ENCODE measurements at places on chromosomes 3 and 15. TPM values are rescaled to one million over a fixed set of nuclear protein-coding genes. Genes with fewer than 3 reads are reported as not detected.
A peak's percentile ranks its signal among the peaks of the same experiment; 100 is the strongest.

Gene MAP3K13
- 13.1 TPM for total RNA-seq

Gene ZNF660
- total RNA-seq: 0.15 TPM

GRCh38 chr15:64379216-64379960 lies 1.9 kb downstream of the PCLAF start:
- no peaks in the 10 kb centered on the region for H3K27me3 ChIP-seq
- DNase-seq: no peak
- peaks cover 42% of the 10 kb centered on the region for H3K4me1 ChIP-seq
- H3K27ac ChIP-seq: peak overlapping the region; percentile 37
- peak overlapping the region; percentile 83 for H3K4me3 ChIP-seq

GRCh38 chr3:56347219-56347871 lies 120.9 kb downstream of the ERC2 start:
- no peak overlapping the region for H3K4me3 ChIP-seq
- no peaks in the 10 kb centered on the region for H3K36me3 ChIP-seq
- peaks cover 14% of the 10 kb centered on the region for H3K27me3 ChIP-seq

- H3K36me3 ChIP-seq: no peaks in the 10 kb centered on the region
- no peak overlapping the region for H3K27ac ChIP-seq
- DNase-seq: no peak
- no peaks in the 10 kb centered on the region for H3K27me3 ChIP-seq
- H3K4me3 ChIP-seq: no peak overlapping the region
- H3K4me1 ChIP-seq: no peaks in the 10 kb centered on the region
Measured at GRCh38 chr3:21942328-21942727, 191.3 kb upstream of the ZNF385D start.

DNA sequence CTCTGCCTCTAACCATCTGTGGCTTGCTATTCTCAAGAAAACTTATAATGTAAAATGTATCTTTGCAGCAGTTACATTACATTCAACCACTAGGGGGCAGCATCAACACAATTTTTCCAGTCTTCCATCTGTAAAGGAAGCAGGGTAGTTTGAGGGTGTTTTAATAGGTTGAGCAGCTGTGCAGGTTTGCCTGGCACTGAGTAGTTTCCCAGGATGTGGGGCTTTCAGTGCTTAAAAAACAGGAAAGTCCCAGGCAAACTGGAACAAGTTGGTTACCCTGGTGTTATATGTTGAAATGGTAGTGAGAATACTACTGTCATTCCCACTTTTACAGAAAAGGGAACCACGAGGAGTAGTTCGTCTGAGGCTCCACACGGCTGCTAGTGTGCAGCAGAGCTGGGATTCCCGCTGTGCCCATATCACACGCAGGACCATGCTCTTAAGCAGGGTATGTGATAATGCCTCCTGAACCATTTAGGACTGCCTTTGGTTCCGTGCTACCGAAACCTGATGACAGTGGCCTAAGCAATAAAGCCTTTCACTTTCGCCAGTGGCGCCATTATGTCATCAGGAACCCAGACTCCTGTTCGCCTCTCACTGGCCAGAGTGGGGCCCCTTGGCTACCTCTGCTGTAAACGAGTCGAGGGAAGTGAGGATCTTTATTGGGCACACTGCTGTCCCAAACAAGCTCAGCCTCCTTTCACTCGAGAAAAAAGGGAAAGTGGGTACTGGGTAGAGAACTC lies 64.7 kb upstream of the ZBTB38 start:
- H3K27me3 ChIP-seq: peaks cover under 1% of the 10 kb centered on the region
- H3K4me1 ChIP-seq: peaks cover 61% of the 10 kb centered on the region
- peaks cover 12% of the 10 kb centered on the region for H3K36me3 ChIP-seq
- no peak overlapping the region for H3K4me3 ChIP-seq
- DNase-seq: peak; percentile 86

- no peaks in the 10 kb centered on the region for H3K36me3 ChIP-seq
- H3K4me3 ChIP-seq: no peak overlapping the region
Measured at GRCh38 chr3:186886202-186886981, 43.9 kb downstream of the ADIPOQ start.

GRCh38 chr3:66228707-66229106 lies 7.9 kb downstream of the SLC25A26 start:
- H3K36me3 ChIP-seq: peaks cover 38% of the 10 kb centered on the region
- no peak overlapping the region for H3K27ac ChIP-seq
- no peaks in the 10 kb centered on the region for H3K27me3 ChIP-seq
- H3K4me3 ChIP-seq: no peak overlapping the region
- peaks cover 11% of the 10 kb centered on the region for H3K4me1 ChIP-seq
- no peak for DNase-seq

DNA sequence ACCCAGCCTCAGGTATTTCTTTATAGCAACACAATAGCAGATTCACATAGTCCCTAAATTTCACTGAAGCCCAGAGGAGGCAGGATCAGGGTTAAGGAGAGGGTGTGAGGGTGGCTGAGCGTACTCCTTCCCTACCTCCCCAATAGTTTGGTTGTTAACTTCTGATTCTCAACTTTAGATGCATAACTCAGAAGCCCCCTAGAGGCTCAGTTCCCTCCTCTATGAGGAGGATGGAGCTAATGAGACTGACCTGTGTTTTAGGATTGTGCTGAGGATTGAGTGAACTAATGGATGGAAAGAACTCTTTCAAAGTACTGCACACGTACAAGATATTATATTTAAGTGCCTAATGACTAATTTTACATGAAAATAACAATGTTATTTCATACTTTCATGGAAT lies 249.3 kb upstream of the SOX14 start:
- H3K27me3 ChIP-seq: no peaks in the 10 kb centered on the region
- no peak overlapping the region for H3K4me3 ChIP-seq
- H3K4me1 ChIP-seq: no peaks in the 10 kb centered on the region
- no peak overlapping the region for H3K27ac ChIP-seq
- DNase-seq: no peak

DNA sequence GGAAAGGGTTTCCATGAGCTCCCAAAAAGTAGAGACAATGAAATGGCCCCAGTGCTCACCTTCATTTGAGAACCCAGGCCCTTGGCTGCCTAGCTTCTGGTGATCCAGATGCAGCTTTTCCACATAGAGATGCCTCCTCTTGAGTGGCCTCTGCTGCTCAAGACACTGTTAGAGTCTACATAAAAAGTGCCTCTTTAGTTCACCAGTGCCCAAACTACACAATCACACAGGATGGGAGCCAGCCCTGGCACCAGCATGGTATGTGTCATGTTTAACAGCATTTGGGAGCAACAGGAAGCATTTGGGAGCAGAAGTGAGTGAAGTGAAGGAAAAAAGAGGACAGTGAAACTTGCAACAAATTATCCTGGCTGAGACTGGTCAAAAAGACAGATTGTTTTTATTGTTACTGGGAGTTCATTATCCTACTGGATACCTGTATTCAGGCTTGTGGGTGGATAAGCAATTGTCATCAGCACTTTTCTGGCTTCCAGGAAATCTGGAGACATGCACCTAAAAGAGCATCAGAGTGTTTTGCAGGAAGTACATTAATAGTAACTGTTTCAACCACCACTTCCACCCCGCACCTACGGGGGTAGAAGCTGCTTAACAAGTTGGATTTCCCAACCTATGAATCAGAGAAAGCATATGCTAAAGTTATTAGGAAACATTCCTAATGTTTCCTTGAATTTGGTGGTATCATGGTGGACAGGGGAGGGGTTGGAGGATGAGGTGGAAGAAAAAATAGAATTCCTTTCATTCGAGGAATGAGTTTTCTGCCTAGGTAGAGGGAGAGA lies 416.2 kb downstream of the IGSF11 start:
- H3K36me3 ChIP-seq: no peaks in the 10 kb centered on the region
- H3K4me3 ChIP-seq: no peak overlapping the region
- H3K27ac ChIP-seq: no peak overlapping the region
- H3K27me3 ChIP-seq: no peaks in the 10 kb centered on the region
- no peaks in the 10 kb centered on the region for H3K4me1 ChIP-seq
- no peak for DNase-seq

GRCh38 chr3:41163421-41163820 lies 35.9 kb upstream of the CTNNB1 start:
- H3K4me3 ChIP-seq: no peak overlapping the region
- peaks cover 1% of the 10 kb centered on the region for H3K36me3 ChIP-seq
- peaks cover 17% of the 10 kb centered on the region for H3K4me1 ChIP-seq
- DNase-seq: no peak
- no peaks in the 10 kb centered on the region for H3K27me3 ChIP-seq

DNA sequence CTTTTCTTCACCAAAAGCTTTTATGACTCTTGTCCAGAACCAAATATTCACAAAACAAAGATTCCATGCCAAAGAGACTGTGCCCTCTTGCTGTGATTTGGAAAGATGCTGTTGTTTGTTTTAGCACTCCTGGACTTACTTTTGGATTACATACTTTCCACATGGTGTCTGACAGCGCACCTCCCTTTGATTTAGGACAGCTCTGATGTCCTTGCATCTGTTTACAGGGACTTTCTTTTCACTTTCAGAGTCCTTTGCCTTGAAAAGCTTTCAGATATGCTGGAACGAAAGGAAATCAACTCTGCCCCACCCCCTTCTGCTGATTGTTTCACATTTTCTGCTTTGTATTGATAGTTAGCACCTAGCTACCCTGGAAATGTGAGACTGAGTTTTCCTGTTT lies 133.0 kb upstream of the NR2E3 start:
- peaks cover 11% of the 10 kb centered on the region for H3K27me3 ChIP-seq
- no peak overlapping the region for H3K27ac ChIP-seq
- no peak for DNase-seq
- peaks cover 31% of the 10 kb centered on the region for H3K4me1 ChIP-seq

GRCh38 chr3:127320529-127321121 lies 32.8 kb upstream of the PRR20G start:
- no peaks in the 10 kb centered on the region for H3K36me3 ChIP-seq
- no peak overlapping the region for H3K27ac ChIP-seq
- no peaks in the 10 kb centered on the region for H3K4me1 ChIP-seq
- no peak for DNase-seq
- H3K4me3 ChIP-seq: no peak overlapping the region

DNA sequence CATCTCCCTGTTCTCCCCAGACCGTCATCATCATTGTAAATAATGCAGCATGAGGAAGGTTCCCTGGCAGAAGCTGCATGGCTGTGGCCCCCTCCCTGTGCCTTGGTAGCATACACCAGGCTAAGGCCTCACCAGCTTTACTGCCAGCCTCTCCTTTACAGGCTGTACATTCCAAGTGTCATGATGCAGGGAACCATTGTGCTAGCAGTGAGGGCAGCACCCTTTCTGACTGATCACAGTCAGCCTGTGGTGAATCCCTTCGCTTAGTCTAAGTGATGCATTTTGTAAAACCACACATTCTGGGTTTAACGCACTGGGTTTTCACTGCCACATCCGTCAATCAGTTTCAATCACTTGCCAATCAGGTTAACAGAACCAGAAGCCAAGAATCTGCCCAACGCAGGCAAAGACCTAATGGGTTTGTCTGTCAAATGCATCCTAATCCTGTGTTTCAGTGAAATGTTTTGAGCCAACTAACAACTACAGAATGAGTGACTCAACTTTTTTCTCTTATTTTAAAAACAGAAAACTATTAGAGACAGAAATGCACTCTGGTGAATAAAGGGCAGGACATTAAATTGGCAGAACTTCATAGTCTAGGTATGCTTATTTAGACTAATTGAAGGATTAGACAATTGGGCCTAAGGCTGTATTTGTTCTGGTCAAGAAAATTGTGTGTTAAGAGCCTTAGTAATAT lies 225.9 kb upstream of the DPH6 start:
- no peaks in the 10 kb centered on the region for H3K4me1 ChIP-seq
- H3K36me3 ChIP-seq: no peaks in the 10 kb centered on the region
- H3K27me3 ChIP-seq: no peaks in the 10 kb centered on the region
- DNase-seq: no peak
- H3K27ac ChIP-seq: no peak overlapping the region
- H3K4me3 ChIP-seq: no peak overlapping the region

All from activated CD4-positive, alpha-beta T cell treated with anti-CD3 and anti-CD28 coated beads, Interleukin-2, amount 10 ng/mL, durations not matched to agents 7 days and 5 days (primary cell).